HFFc6 (cell line): ENCODE measurements at places on chromosomes 1 and 21.

DNA sequence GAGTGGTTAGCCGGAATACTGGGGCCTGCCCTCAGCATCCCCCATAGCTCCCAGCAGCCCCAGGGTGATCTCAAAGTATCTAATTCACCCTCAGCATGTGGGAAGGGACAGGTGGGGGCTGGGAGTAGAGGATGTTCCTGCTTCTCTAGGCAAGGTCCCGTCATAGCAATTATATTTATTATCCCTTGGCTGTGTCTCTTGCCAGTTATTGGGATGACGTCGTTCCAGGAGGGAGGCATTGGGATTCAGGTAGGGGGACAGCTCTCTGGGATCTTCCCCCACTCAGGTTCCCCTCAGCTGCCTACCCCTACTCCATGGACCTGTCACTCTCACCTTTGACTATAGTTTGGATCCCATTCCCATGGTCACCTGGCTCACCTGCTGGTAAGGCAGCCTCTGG, 11.9 kb upstream of the PEAR1 start:
- DNase-seq = no peak

DNA sequence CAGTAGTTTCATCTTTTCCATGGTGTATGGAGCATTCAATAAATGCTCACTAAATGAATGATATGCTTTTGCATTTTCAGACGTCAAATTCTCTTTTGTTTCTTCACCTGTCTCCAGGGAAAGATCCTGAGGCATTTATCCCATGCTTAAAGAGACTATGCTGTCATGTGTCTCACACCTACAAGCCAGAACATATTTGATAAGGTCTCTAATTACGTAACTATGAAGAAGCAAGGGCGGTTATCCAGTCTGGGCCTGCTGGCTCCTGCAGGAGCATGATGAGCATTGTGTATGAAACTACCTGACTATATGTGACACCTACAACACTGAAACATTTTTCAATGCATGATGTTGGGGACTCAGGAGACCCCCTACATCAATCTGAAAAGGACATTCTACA, 51.8 kb downstream of the FBXO42 start:
- DNase-seq = no peak

- DNase-seq = no peak
Observed at GRCh38 chr1:29162025-29162424, 19.7 kb downstream of the SRSF4 start.

DNA sequence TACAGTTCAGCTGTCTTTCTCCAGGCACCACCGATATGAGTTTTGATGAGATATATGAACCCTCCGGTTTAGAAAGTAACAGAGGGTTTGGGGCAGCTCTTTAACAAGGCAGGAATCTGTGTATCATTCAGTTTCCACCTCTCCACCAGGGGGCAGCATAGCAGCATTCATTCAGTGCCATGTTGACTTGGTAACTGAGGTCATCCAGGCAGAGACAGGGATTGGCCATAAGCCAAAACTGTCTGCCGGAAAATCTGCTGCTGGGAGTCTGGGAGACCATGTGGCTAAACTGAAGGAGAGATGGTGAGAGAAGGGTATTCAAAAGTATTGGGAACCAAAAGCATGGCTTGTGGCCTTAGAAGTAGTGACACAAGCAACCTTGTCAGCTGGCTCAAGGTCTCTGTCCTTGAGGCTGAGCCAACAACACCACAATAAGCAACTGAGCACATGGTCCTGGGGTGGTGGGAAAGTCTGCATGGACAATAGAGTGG, 98.5 kb downstream of the LMX1A start:
- peak; percentile 24 for DNase-seq

- no peak for DNase-seq
Observed at GRCh38 chr1:208251015-208251414, 6.8 kb upstream of the PLXNA2 start.

DNA sequence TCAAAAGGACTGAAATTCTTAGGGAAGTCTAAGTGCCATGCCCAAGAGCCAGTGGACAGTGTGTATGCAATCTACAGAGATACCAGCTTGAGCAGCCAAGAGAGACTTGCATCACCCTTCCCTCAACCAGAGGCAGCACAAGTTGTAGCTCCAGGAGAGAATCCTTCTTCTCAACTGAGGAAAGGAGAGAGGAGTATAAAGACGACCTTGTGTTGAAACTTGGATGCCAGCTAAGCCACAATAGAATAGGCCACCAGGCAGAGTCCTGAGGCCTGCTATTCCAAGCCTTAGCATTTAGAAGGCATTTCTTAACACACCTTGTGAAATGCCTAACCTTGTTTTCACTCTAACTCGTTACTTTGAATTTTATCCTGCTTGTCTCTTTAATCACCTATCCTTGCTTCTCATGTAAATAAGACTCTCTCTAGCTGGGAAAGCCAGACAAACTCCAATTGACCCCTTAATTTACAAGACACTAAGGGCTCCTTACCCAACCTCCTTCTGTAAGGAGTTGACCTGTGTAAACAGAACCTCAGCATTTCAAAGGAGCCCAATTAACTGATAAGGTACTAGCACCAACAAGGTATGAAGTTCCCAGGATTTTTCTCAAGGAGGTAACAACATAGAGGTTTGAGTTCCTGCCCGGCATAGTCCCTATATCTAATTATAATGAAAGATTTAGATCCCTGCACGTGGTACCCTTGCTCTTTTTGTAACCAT, 738.8 kb downstream of the AMY1C start:
- no peak for DNase-seq
